ENCODE measurements at places on chromosomes 13 and 19. TPM values are rescaled to one million over a fixed set of nuclear protein-coding genes. Genes with fewer than 3 reads are reported as not detected.

DNA sequence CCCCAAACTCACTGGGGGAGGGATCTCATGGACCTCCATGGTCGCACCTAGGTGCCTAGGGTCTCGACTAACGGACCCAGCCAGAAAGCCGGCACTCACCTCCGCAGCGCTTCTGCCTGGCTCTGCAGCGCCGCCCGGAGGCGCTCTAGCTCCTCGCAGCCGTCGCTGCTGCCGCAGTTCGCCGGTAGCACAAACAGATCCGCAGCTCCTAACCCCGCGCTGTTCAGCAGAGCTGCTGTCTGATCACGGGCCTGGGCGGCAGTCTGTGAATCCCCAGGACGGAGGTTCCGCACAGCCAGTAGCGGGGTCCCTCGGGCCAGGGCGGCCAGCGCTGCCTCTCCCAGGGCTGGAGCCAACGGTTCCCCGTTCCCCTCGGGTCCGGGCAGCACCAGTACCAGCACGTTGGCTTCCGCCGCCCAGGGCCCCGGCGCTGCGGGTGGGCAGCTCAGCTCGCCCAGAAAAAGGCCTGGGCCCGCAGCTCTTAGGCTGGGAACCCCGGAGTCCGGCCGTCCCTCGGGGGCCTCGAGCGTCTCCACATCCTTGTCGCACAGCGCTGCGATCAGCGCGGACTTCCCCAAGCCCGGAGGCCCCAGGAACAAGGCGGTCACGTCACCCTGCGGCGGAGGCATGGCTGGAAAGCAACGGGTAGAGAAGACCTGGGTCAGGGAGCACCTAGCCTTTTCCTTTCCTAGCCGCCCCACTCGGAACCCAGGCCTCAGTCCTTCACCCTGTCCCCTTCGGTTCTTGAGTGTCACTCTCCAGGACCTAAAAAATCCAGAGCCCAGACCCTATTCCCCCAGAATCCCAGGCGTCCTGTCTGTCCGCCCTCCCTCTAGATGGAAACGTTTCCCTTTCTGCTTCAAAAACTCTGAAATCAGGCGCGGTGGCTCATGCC lies 977 bp downstream of the IRGQ start:
- DNase-seq: no peak

- DNase-seq: no peak
These were observed 68.4 kb downstream of the F2RL3 start for GRCh38 chr19:16957151-16957701.

DNA sequence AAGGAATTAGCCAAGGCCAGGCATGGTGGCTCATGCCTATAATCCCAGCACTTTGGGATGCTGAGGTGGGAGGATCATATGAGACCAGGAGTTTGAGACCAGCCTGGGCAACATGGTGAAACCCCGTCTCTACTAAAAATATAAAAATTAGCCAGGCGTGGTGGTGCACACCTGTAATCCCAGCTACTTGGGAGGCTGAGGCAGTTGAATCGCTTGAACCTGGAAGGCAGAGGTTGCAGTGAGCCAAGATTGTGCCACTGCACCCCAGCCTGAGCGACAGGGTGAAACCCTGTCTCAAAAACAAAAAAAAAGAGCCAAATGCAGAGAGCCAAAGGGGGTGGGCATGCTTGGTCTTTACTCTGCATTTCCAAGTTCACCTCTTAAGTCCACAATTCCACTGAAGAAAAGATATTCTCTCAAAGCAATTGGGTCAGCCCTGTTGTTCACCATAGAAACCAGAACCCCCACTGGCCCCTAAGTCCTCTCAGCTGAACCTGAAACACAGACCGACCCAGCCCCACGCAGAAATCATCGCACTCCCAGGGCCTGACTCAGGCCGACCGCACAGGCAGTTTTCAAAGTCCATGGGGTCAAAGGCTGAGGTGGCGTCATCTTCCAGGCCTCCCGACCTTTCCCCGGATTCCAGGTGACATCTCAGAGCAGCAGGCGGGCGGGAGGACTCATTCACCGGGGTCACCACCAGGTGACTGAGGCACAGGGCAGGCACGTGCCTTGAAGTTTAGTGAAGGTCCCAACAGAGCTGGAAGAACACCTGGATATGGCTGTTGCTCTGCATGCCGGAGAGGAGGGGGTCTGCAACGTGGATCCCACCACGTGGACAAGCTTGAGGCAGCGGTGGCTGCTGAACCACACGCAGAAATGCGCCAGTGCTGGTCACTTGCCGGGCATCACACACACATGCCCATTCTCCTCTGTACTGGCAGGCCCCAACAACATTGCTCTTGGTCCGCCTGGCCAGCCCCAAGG lies 33.1 kb downstream of the SLC25A42 start:
- DNase-seq: no peak

GRCh38 chr19:30512176-30513081 lies 140.2 kb downstream of the ZNF536 start:
- DNase-seq: no peak

GRCh38 chr19:49746206-49746958 lies 16.7 kb downstream of the TSKS start:
- peak; percentile 75 for DNase-seq

DNA sequence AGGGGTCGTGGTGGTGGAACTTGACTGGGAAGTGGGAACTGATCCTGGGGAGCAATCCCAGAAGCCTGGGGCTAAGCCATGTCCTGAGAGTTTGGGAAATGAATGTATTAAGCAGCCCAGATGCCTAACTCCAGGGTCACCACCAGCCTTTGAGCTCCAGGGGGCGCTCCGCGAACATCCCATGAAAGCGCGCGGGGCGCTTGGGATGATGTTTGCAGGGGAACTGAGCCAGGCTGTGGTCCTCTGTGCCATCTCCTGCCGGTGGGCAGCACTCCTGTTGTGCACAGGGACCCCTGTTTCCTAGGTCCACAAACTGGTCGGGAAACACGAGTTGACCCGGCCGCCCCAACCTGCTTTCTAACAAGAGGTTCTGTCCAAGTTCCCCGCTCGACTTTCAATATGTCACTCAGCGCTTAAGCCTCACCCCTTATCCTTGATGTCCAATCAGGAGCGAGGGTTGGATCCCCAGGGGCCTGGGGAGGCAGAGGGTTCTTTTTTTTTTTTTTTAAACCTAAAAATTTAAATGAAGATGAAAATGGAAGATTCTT lies 14.4 kb downstream of the LEUTX start:
- peak; percentile 78 for DNase-seq

GRCh38 chr19:32875428-32875827 lies 5.9 kb upstream of the SLC7A9 start:
- no peak for DNase-seq

The ZNF585A gene
- total RNA-seq: 4.7 TPM

The IGLON5 gene
- total RNA-seq: not detected

The GZMM gene
- not detected for total RNA-seq

The RNF113B gene
- total RNA-seq: not detected

The SLITRK1 gene
- total RNA-seq: not detected

Measured in suprapubic skin (tissue), 4 donors.